ENCODE measurements at places on chromosomes 6 and 20.

- DNase-seq, result no peak
Observed at GRCh38 chr6:24988562-24988961, 52.8 kb upstream of the RIPOR2 start.

GRCh38 chr20:41232973-41233926 is 84.3 kb downstream of the ZHX3 start:
- DNase-seq, result peak; percentile 94

DNA sequence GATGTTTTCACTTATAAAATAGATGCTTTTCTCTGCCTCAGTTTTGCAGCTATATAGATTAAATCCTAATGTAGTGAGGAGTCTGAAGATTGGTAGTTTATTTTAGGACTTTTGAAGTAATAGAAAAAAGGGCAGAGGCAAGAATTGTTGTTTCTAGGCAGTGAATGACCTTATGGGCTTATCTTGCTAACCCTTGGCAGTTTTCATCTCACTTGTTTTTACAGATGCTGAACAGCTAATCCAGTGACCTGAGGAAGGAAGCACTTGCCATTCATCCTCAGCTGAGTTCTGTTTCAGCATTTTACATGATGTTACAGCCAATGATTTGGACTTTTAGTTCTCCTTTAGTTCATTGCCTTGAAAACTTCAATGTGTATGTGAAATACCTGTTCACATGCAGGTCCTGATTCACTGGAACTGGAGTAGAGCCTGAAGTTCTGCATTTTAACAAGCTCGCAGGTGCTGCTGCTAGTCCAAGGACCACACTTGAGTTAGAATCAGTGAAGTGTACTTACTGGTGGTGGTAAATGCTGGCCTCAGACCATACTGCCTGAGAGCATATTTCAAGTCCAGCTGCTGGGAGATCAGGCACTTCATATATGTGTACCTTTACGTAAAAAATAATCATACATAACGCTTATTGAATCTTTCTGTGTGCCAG is 86.9 kb downstream of the TULP4 start:
- DNase-seq, result no peak

DNA sequence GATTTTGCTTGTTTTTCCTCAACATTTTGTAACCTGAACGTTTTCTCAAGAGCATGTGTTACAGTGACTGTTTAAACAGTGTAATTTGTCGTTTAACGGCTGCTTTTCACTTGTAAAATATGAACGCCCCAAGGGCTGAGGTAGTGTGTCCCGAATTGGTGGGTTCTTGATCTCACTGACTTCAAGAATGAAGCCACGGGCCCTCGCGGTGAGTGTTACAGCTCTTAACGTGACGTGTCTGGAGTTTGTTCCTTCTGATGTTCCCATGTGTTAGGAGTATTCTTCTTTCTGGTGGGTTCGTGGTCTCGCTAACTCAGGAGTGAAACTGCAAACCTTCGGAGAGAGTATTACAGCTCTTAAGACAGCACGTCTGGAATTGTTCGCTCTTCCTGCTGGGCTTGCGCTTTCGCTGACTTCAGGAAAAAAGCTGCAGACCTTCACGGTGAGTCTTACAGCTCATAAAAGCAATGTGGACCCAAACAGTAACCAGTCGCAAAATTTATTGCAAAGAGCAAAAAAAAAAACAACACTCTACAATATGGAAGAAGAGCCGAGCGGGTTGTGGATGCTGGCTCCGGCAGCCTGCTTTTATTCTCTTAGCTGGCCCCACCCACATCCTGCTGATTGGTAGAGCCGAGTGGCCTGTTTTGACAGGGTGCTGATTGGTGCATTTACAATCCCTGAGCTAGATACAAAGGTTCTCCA is 25.1 kb upstream of the TRIM27 start:
- DNase-seq, result no peak

DNA sequence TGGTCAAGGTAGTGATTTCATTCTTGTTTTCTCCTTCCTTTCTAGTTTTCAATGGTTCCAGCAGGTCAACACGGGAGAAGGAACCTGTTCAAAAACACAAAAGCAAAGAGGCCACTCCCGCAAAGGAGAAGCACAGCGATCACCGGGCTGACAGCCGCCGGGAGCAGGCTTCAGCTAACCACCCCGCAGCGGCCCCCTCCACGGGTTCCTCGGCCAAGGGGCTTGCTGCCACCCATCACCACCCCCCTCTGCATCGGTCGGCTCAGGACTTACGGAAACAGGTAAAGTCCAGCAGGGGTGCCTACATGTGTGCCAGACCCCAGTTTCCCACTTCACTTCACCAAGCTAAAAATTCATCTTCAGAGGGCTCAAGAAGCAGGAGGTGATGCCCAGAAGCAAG is 175.6 kb downstream of the DTNBP1 start:
- DNase-seq, result no peak

DNA sequence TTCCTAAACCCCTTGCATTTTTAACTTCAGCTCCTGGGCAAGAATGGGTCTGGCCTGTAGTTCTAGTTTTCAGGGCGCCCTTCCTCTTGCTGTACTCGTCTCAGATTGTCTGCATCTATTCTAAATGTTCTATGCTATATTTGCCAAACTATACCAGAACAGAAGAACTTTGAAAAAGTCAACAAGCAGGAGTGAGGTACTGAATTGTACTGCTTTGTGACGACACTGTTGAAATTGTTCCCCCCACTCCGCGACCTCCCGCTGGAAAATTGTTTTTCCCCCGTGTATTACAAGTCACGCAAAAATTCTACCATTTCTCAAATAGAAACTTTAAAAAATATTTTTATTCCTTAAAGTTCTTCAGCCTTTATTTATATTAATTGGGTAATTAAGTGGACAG is 73.9 kb downstream of the CBFA2T2 start:
- DNase-seq, result no peak

- no peak for DNase-seq
Observed at GRCh38 chr6:14807130-14807529, 438.7 kb upstream of the JARID2 start.

DNA sequence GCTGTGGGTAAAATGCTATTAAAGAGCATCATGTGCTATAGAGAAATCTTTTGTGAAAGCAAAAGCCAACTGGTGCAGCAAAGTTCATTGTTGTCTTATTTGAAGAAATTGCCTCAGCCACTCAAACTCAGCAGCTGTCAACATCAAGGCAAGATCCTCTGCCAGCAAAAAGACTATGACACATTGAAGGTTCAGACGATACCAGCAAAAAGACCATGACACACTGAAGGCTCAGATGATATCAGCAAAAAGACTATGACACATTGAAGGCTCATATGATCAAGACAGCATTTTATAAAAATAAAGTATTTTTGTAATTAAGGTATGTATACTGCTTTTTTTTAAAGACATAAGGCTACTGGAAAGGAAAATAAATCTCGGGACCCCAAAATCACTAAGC is 118.4 kb upstream of the RUNX2 start:
- no peak for DNase-seq

DNA sequence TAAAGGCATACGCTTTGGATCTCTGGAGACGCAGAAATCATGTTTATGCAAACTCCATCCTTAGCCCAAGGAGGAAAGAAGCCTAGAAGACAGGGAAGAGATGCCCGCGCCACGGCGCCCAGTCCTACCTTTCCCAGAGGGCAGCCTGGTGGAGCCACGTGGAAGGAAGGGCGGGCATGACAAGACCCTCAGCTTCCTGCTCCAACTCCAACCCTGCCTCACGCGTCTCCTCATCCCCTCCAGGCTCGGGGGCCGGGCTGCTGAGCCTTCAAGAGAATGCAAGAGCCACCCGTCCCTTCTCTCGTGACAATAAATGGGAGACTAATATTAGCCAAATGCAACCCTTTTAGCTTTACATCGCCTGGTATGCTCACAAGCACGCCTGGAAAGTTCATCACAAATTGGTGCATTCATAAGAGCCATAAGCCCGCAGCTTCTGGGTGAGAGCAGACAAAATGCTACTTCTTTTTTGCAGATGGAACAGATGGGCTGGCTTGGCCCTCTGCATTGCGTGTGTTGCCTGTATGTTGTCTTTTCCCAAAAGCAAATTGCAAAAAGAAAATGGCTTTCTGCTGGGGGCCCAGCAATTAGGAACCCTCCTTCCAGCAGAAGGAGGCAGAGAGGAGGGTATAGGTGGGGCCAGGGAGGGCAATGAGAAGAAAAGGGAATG is 8.2 kb upstream of the NTSR1 start:
- no peak for DNase-seq

GRCh38 chr6:47302043-47302442 is 7.7 kb downstream of the TNFRSF21 start:
- no peak for DNase-seq

DNA sequence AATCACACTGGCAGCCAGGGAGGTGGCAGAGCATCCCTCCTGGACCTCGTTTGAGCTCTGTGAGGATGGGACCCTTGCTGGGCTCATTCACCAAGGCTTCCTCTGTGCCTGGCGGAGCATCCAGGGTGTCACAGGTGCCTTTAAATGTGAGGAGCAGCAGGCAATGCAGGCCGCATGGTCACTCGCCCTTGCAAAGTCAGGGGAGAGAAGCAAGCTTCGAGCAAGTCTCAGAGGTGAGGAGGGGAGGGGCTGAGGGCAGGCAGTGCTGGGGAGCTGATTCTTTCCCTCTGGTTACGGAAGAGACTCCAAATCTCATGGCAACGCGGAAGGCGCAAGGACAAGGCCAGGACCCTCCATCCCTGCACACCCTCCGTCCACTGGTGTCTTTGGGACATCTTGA is 182.7 kb upstream of the PMEPA1 start:
- no peak for DNase-seq

DNA sequence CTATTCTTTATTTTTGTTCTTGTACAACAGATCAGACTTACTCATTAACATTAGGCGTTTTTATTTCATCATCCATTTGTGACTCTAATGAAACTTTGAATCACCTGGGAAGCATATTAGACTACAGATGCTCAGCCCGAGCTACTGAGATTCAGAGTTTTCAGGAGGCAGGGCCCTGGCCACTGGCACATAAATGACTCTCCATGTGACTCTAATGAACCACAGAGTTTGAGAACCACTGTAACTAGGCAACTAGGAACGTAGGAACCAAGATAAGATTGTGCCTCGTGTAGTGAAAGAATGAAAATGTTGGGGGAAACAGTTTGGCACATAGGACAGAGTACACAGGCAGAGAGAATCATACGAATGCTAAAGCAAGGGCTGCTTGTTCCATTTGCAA is 405.9 kb upstream of the BTBD3 start:
- DNase-seq, result no peak

GRCh38 chr6:39309942-39310531 is 4.2 kb downstream of the KCNK17 start:
- peak; percentile 29 for DNase-seq

DNA sequence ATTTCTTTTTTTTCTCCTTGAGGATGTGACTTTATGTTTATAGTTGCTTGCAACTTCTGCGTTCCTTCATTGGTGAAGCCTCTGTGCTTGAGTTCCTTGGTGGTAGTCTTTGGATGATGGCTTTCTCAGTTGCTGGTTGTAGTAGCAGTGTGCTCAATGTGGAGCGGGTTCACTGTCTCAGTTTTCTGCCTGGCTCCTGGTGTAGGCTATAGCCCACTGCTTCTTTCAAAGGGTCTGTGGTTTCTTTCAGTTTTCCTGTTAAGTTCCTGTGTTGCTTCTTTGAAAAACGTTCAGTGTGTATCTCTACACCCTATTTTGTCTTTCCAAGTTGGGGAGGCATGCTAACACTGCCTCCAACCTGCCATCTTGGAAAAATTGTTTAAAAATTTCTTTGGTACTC is 33.9 kb upstream of the ZBTB24 start:
- DNase-seq, result no peak

GRCh38 chr20:51366155-51366886 is 176.2 kb downstream of the NFATC2 start:
- DNase-seq, result peak; percentile 99

DNA sequence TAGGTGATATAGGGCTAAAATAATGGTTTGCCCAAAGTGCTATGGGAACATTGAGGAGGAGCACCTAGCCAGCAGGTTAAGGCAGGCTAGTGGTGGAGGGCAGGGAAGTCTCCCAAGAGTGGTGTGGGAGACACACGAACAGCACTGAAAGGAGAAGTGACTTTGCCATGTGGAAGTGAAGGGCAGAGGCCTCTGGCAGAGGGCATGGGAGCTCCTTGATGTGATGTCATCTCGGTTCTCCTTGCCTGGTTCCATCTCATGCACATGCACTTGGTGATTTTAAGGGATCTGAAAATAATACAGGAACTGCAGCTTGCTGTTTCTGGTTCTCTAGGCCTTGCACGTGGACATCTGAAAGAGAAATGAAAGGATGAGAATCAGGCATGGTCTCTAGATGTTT is 4.7 kb upstream of the MAP3K4 start:
- DNase-seq, result no peak

- DNase-seq, result no peak
Observed at GRCh38 chr20:32360333-32360634, 2.2 kb downstream of the ASXL1 start.

GRCh38 chr6:69019832-69020231 is 384.8 kb downstream of the ADGRB3 start:
- peak; percentile 37 for DNase-seq

- no peak for DNase-seq
Observed at GRCh38 chr6:146590492-146590891, 8.3 kb upstream of the ADGB start.

DNA sequence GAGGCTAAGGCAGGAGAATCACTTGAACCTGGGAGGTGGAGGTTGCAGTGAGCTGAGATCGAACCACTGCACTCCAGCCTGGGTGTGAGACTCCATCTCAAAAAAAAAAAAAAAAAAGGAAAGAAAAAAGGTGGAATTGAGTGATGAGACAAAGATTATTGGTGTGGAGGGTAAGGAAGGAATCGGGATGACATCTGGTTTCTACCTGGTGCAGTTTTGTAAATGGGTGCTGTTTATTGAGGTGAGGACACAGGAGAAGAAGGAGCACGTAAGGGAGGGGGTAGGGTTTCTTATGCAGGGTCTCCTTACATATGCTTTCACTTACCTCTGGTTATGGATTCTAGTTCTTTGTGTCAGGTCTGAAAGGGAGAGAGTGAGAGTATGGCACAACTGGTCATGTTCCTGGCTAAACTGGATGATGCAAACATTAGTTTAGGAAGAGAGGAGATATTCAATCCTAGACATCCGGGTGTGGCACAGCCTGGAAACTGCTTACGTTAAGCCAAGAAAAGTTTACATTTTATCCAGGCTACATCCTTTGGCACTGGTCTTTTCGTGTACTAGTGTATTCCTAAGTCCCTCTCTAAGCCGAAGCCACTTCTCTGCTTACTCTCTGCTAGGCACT is 5.4 kb downstream of the RALY start:
- no peak for DNase-seq

All from fibroblast of skin of left quadriceps (primary cell).